ENCODE measurements at places on chromosomes 1 and 21. TPM values are rescaled to one million over a fixed set of nuclear protein-coding genes. Genes with fewer than 3 reads are reported as not detected.
A peak's percentile ranks its signal among the peaks of the same experiment; 100 is the strongest.

GRCh38 chr1:206505702-206506355 is 1.5 kb upstream of the RASSF5 start:
- DNase-seq = no peak
- H3K36me3 ChIP-seq = no peaks in the 10 kb centered on the region
- H3K4me3 ChIP-seq = no peak overlapping the region
- peaks cover 21% of the 10 kb centered on the region for H3K4me1 ChIP-seq
- H3K27ac ChIP-seq = peak overlapping the region; percentile 35
- H3K27me3 ChIP-seq = no peaks in the 10 kb centered on the region

DNA sequence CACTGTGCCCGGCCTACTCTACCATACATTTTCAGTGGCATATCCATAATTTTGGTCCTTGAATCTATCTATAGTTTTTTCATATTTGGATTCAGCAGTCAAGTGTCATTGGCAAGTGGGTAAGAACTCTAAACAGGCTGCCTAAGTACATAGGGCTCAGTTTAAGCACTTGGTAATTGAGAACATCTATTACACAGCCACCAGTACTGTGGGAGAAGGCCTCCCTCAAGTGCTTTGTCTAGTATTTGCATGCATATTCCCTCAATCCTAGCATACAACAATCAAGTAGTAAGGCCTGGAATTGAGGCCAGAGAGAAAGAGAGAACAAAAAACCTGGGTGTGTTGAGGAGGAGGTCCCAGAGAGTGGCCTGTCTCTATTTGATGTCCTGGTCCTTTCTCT is 325.2 kb downstream of the USP25 start:
- H3K4me3 ChIP-seq = no peak overlapping the region
- H3K27ac ChIP-seq = no peak overlapping the region
- no peaks in the 10 kb centered on the region for H3K36me3 ChIP-seq
- no peaks in the 10 kb centered on the region for H3K4me1 ChIP-seq
- no peak for DNase-seq
- H3K27me3 ChIP-seq = no peaks in the 10 kb centered on the region

GRCh38 chr1:12712076-12712475 is 3.8 kb upstream of the AADACL3 start:
- H3K36me3 ChIP-seq = no peaks in the 10 kb centered on the region
- DNase-seq = no peak
- H3K4me3 ChIP-seq = no peak overlapping the region
- no peak overlapping the region for H3K27ac ChIP-seq
- no peaks in the 10 kb centered on the region for H3K27me3 ChIP-seq

- H3K4me3 ChIP-seq = no peak overlapping the region
- H3K4me1 ChIP-seq = no peaks in the 10 kb centered on the region
- H3K27me3 ChIP-seq = no peaks in the 10 kb centered on the region
- H3K27ac ChIP-seq = no peak overlapping the region
Observed at GRCh38 chr1:37323486-37324377, 150.6 kb upstream of the ZC3H12A start.

FCGR2B gene
- 8.8 TPM for total RNA-seq

GRCh38 chr1:227884370-227885134 is 63.2 kb downstream of the WNT9A start:
- no peaks in the 10 kb centered on the region for H3K36me3 ChIP-seq
- H3K27ac ChIP-seq = no peak overlapping the region
- DNase-seq = peak; percentile 6
- H3K27me3 ChIP-seq = no peaks in the 10 kb centered on the region
- H3K4me3 ChIP-seq = no peak overlapping the region

OR6Y1 gene
- not detected for total RNA-seq

GRCh38 chr1:179168536-179168935 is 60.9 kb downstream of the ABL2 start:
- DNase-seq = no peak
- no peak overlapping the region for H3K27ac ChIP-seq
- no peaks in the 10 kb centered on the region for H3K4me1 ChIP-seq
- no peaks in the 10 kb centered on the region for H3K27me3 ChIP-seq
- no peak overlapping the region for H3K4me3 ChIP-seq

- H3K27ac ChIP-seq = peak within 1 kb of the TSS; percentile 74
- H3K4me1 ChIP-seq = peaks cover 14% of the 10 kb centered on the region
- H3K4me3 ChIP-seq = peak within 1 kb of the TSS; percentile 66
- H3K36me3 ChIP-seq = no peaks in the 10 kb centered on the region
- peak; percentile 99 for DNase-seq
- no peaks in the 10 kb centered on the region for H3K27me3 ChIP-seq
Observed at GRCh38 chr1:84690397-84691121, at the start of gene SSX2IP. Gene SSX2IP (minus strand): TSS chr1:84690461. CDS start chr1:84671219, 19,242 bp downstream.

CDA gene
- total RNA-seq = 1.0 TPM

S1PR1 gene
- total RNA-seq = 5.9 TPM

GRCh38 chr1:196660852-196661251 is 9.0 kb downstream of the CFH start:
- no peak for DNase-seq
- H3K4me3 ChIP-seq = no peak overlapping the region
- no peaks in the 10 kb centered on the region for H3K36me3 ChIP-seq

- peak overlapping the region; percentile 57 for H3K4me3 ChIP-seq
- peaks cover 10% of the 10 kb centered on the region for H3K36me3 ChIP-seq
- H3K27me3 ChIP-seq = no peaks in the 10 kb centered on the region
- peaks cover 6% of the 10 kb centered on the region for H3K4me1 ChIP-seq
Observed at GRCh38 chr1:153659656-153660055, 1.2 kb downstream of the SNAPIN start.

AMY1B gene
- 0.95 TPM for total RNA-seq

- H3K27me3 ChIP-seq = no peaks in the 10 kb centered on the region
- H3K27ac ChIP-seq = no peak overlapping the region
- no peaks in the 10 kb centered on the region for H3K36me3 ChIP-seq
- H3K4me1 ChIP-seq = no peaks in the 10 kb centered on the region
Observed at GRCh38 chr1:225670806-225671733, 18.1 kb upstream of the ENAH start.

MRPS6 gene
- total RNA-seq = 12.1 TPM

- H3K27ac ChIP-seq = peak overlapping the region; percentile 77
- no peak for DNase-seq
- H3K36me3 ChIP-seq = no peaks in the 10 kb centered on the region
- H3K27me3 ChIP-seq = no peaks in the 10 kb centered on the region
Observed at GRCh38 chr1:228109962-228110488, 926 bp upstream of the MRPL55 start.

BMP8B gene
- 4.3 TPM for total RNA-seq

- no peaks in the 10 kb centered on the region for H3K27me3 ChIP-seq
- DNase-seq = no peak
- no peak overlapping the region for H3K4me3 ChIP-seq
- no peaks in the 10 kb centered on the region for H3K4me1 ChIP-seq
- H3K36me3 ChIP-seq = no peaks in the 10 kb centered on the region
Observed at GRCh38 chr1:19229229-19229628, 19.2 kb upstream of the UBR4 start.

- no peaks in the 10 kb centered on the region for H3K4me1 ChIP-seq
- no peaks in the 10 kb centered on the region for H3K36me3 ChIP-seq
- DNase-seq = no peak
Observed at GRCh38 chr1:16293538-16293937, 56.6 kb upstream of the CPLANE2 start.

GRCh38 chr21:42171091-42172053 is 47.6 kb upstream of the ABCG1 start:
- no peaks in the 10 kb centered on the region for H3K4me1 ChIP-seq
- H3K27ac ChIP-seq = no peak overlapping the region
- H3K4me3 ChIP-seq = no peak overlapping the region
- no peak for DNase-seq
- H3K36me3 ChIP-seq = no peaks in the 10 kb centered on the region
- H3K27me3 ChIP-seq = no peaks in the 10 kb centered on the region

GRCh38 chr1:52424231-52424636 is 19.8 kb downstream of the PRPF38A start:
- no peaks in the 10 kb centered on the region for H3K4me1 ChIP-seq
- no peaks in the 10 kb centered on the region for H3K27me3 ChIP-seq
- DNase-seq = no peak
- no peaks in the 10 kb centered on the region for H3K36me3 ChIP-seq
- no peak overlapping the region for H3K4me3 ChIP-seq
- no peak overlapping the region for H3K27ac ChIP-seq

GRCh38 chr1:28395181-28395580 is 25.6 kb downstream of the PHACTR4 start:
- no peaks in the 10 kb centered on the region for H3K27me3 ChIP-seq
- no peaks in the 10 kb centered on the region for H3K36me3 ChIP-seq
- no peak overlapping the region for H3K27ac ChIP-seq
